ENCODE measurements at places on chromosomes 3 and 15.

DNA sequence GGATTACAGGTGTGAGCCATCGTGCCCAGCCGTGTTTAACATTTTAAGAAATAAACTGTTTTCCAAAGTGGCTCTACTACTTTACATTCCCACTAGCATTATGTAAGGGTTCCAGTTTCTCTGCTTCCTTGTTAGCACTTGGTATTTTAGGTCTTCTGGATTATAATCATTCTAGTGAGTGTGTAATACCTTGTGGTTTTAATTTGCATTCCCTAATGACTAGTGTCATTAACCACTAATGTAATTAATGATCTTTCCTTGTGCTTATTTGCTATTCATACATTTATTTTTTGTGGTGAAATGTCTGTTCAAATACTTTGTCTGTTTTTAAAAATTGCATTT lies 30.7 kb downstream of the ARIH2 start:
- no peak for DNase-seq

- no peak for DNase-seq
These were observed 86.7 kb upstream of the SLC25A36 start for GRCh38 chr3:140854961-140855360.

DNA sequence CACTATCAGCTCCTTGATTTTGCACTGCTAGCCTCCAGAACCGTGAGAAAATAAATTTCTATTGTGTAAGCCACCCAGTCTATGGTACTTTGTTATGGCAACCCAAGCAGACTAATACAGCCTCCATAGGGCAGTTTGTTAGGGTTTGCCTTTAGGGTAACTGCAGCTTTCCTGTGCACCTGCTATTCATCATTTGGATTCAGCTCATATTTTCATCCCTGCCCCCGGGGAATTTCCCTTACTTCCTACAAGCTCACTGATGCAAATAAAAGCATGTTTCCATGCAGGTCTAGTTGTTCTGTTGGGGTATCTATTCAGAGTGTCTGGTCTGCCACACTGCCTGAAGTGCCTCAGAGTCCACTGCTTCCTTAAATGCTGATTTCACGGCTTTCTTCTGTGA lies 48.6 kb upstream of the ATOSA start:
- DNase-seq, result no peak

DNA sequence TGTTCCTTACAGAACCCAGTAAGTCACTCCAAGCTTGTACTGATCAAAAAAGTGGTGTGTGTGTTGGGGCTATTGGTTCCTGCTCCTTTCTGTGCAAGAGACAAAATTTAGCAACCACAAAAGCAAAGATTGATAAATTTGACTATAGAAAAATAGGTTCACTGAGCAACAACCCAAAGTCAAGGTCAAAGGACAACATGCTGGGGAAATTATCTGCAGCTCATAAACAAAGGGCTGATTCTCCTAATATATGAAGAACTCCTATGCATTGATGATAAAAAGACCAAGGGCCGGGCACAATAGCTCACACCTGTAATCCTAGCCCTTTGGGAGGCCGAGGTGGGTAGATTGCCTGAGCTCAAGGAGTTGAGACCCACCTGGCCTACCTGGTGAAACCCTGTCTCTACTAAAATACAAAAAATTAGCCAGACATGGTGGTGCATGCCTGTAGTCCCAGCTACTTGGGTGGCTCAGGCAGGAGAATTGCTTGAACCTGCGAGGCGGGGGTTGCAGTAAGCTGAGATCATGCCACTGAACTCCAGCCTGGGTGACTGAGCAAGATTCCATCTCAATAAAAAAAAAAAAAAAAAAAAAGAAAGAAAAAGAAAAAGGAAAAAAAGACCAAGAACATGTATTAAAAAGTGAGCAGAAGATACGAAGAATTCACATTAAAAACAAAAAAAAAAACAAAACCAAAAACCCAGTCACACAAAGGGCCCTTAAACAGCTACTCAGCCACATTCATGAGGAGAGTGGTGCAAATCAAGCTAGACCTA lies 29.8 kb downstream of the PPCDC start:
- no peak for DNase-seq

DNA sequence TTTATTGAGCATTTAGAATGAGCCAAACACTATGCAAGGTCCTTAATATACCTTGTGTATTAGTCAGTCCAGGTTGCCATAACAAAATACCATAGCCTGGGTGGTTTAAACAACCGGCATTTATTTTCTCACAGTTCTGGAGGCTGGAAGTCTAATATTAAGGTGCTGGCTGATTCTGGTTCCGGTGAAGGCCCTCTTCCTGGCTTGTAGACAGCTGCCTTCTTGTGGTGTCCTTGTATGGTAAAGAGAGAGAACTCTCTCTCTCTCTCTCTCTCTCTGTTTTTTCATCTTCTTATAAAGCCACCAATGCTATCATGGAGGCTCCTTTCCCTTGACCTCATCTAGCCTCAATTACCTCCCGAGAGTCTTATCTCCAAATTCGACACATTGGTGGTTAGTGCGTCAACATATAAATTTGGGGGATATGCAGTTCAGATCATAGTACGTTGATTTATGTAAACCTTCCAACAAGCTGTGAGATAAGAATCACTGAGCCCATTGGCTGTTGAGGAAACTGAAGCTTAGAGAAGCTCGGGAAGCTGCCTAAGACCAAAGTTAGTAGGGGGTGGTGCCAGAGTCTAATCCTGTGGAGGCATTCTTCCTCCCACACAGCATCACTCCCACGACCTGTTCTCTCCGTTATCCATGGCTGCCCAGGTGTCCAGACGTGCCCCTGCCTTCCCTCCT lies 298.0 kb upstream of the PROK2 start:
- DNase-seq, result no peak

DNA sequence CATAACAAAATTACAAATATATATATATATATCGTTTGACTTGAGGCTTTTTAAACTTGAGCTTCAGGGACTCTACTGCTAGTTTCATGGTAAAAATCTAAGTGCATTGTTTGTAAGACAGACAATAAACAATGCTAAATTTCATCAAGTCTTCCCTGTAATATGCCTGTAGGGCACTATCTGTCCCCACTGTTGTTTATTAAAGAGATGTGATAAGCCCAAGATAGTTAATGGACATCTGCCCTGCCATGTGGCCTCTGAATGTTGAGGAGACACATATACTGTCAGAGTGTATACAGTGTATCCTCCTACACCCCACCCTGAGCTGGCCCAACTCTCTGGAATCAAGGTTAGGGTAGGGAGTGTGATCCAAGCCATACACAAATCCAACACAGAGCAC lies 15.1 kb upstream of the EIF1B start:
- no peak for DNase-seq

GRCh38 chr3:15305359-15305844 lies 27.0 kb downstream of the SH3BP5 start:
- DNase-seq, result no peak

GRCh38 chr3:174488527-174488926 lies 370.6 kb upstream of the NAALADL2 start:
- no peak for DNase-seq

- no peak for DNase-seq
These were observed 176.3 kb upstream of the LMCD1 start for GRCh38 chr3:8325306-8325705.

DNA sequence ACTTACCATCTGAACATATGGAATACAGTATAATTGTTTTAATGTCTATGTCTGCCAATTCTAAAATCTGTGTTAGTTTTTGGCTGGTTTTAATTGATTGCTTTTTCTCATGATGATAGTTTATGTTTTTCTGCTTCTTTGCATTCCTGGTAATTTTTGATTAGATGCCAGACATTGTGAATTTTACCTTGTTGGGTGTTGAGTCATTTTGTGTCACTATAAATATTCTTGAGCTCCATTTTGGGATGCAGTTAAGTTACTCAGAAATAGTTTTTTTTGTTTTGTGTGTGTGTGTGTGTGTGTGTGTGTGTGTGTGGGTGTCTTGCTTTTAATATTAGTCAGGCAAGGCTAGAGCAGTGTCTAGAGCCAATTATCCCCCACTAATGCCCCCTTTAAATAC lies 818.8 kb upstream of the NR2F2 start:
- DNase-seq, result no peak

- no peak for DNase-seq
These were observed 2.6 kb downstream of the DCLK3 start for GRCh38 chr3:36761779-36762178.

DNA sequence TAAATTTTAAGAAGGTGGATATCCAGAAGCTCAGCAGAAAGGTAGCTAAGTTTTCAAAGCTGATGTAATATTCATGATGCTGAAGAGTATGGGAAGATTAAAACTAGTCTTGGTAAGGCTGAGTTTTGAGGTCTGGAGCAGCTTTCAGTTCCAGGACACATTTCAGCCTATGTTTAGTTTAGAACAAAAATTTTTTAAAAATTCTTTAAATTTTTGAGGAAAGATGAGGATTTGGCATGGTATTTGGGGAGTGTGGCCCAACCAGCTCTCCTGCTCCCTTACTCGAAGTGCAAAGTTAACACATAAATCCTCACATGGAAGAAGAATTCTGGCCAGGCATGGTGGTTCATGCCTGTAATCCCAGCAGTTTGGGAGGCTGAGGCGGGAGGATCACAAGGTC lies 1039.1 kb downstream of the NAALADL2 start:
- DNase-seq, result no peak

- no peak for DNase-seq
These were observed 162.2 kb downstream of the VGLL4 start for GRCh38 chr3:11481556-11481955.

DNA sequence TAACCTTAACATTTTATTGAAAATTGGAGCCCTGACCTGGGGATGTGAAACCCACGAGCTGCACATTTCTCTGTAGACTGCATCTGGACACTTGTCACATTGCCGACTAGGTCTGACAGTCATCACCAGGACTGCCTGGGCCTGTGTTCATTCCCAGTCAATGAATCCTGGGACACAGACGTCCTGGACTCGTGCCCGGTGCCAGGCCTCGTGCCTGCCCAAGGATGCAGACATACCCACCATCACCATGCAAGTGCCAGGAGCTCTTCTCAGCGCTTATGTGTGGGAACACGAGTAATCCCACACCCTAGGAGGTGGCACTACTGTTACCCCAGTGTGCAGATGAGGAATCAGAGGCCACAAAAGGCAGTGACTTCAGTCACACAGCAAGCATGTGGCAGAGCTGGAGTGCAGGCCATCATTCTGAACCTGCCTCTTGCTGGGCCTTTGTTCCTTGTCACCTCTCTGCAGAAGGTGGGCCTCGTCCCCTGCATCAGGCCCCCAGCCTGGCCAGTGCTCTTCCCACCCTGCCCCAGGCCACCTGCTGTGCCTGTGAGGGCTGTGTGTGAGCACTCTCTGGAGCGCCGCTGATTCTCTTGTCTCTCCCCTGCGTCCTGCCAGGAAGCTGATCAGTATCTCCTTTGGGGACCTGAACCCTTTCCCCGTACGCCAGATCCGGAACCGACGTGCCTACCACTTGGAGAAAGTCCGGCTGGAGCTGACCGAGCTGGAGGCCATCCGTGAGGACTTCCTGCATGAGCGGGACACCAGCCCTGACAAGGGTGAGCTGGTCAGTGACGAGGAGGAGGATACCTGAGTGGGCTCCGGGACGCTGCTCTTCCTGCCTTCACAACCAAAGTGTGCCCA lies 58.5 kb downstream of the ADAMTS7 start:
- DNase-seq, result no peak

DNA sequence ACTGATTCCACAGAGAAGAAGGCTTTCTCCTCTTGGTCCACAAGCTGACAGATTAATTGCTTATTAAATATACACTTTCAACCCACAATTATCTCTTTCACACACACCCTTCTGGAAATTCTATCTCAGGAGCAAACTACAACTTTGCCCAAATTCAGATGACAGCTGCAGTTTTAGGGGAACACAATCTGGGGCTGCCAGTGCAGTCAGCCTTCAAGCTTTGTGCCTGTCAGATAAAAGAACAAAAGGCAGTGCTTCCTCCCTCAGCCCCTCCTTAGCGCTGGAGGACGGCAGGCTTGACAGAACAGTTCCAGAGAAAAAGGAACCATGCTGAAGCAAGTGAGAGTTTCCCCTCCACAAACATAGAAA lies 99.6 kb downstream of the TMCC1 start:
- DNase-seq, result no peak

- DNase-seq, result no peak
These were observed 403.2 kb downstream of the ZBTB20 start for GRCh38 chr3:114743746-114744485.

GRCh38 chr3:30181178-30181465 lies 425.3 kb upstream of the TGFBR2 start:
- DNase-seq, result no peak

DNA sequence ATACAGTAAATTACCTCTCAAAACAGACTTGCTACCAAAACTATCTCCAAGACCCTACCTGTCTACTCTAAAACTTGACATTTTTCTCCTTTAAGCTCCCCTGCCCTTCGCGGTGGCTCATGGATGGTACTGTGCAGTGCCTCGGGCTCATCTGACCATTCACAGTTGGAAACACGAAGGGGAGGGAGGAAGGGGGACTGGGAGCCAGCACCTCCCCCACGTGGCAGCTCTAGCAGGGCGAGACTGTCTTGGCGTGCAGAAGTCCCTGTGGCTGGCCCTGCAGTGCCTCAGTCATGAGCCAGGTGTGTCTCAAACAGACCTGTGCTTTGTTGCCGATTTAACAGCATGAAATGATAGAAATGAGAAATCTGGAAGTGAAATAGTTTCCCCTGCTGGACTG lies 372.0 kb downstream of the GABRG3 start:
- no peak for DNase-seq

DNA sequence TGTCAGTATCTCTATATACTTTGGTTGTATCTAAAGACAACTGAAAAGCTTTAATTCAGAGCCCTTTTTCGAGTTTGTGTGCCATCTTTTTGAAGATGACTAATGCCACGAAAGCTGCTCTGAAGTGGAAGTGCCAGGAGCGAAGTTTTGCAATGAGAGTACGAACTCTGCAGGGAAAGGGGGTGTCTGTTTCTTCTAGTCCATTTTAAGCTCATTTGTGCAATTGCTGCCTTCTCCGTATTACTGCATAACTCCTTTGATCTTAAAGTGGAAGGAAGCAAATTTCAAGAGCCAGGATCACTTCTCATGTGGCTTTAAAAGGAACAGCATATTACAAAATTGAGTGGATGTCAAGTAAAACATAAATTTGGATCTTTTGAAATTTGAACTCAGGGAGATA lies 245.3 kb downstream of the FEZF2 start:
- DNase-seq, result no peak

DNA sequence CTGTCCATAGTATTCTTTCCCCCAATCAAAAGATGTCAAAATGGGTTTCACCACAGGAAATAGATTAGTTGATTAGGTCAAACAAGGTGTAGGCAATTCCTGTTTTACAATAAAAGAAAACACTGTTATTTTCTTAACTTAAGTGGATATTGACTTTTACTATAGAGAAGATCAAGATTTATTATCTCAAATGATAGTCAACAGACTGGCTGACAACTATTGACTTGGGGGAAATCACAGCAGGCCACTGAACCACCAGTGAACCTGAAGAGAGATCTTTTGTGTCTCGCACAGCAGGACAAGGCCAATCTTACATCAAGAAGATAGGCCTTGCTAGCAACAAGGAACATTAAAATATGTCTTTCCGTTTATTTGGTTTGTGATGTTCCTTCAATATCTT lies 1187.6 kb downstream of the SI start:
- no peak for DNase-seq

Data from stimulated activated CD4-positive, alpha-beta T cell treated with anti-CD3 and anti-CD28 coated beads, Interleukin-12 subunit alpha, Interleukin-12 subunit beta, amount 100 ng/mL, for 24 hours (primary cell).